ENCODE measurements at places on chromosomes 4 and X. TPM values are rescaled to one million over a fixed set of nuclear protein-coding genes. Genes with fewer than 3 reads are reported as not detected.

GRCh38 chr4:81470456-81471297, 1.0 kb downstream of the RASGEF1B start:
- H3K27me3 ChIP-seq, result no peaks in the 10 kb centered on the region
- peaks cover 36% of the 10 kb centered on the region for H3K36me3 ChIP-seq
- peak overlapping the region; percentile 80 for H3K27ac ChIP-seq
- DNase-seq, result peak; percentile 33

Gene ANAPC4
- 24.0 TPM for total RNA-seq

Gene FAM114A1
- total RNA-seq, result 18.5 TPM

- H3K4me3 ChIP-seq, result no peak overlapping the region
- no peak overlapping the region for H3K27ac ChIP-seq
- H3K36me3 ChIP-seq, result no peaks in the 10 kb centered on the region
- H3K27me3 ChIP-seq, result no peaks in the 10 kb centered on the region
- DNase-seq, result no peak
- no peaks in the 10 kb centered on the region for H3K4me1 ChIP-seq
Observed at GRCh38 chr4:127660284-127660885, 27.6 kb downstream of the INTU start.

- no peak overlapping the region for H3K4me3 ChIP-seq
- no peak overlapping the region for H3K27ac ChIP-seq
- H3K36me3 ChIP-seq, result no peaks in the 10 kb centered on the region
- DNase-seq, result no peak
- no peaks in the 10 kb centered on the region for H3K27me3 ChIP-seq
- H3K4me1 ChIP-seq, result peaks cover 53% of the 10 kb centered on the region
Observed at GRCh38 chrX:40470830-40471429, 109.8 kb upstream of the ATP6AP2 start.

- no peak overlapping the region for H3K27ac ChIP-seq
- H3K27me3 ChIP-seq, result no peaks in the 10 kb centered on the region
- H3K4me3 ChIP-seq, result no peak overlapping the region
- peaks cover 10% of the 10 kb centered on the region for H3K4me1 ChIP-seq
- no peak for DNase-seq
Observed at GRCh38 chr4:74152836-74153235, 5.1 kb upstream of the MTHFD2L start.

- DNase-seq, result no peak
- no peaks in the 10 kb centered on the region for H3K27me3 ChIP-seq
- no peak overlapping the region for H3K4me3 ChIP-seq
- H3K27ac ChIP-seq, result no peak overlapping the region
- no peaks in the 10 kb centered on the region for H3K36me3 ChIP-seq
Observed at GRCh38 chr4:146927695-146928094, 18.0 kb downstream of the TTC29 start.

GRCh38 chr4:26751004-26751403, 109.6 kb upstream of the STIM2 start:
- H3K27me3 ChIP-seq, result no peaks in the 10 kb centered on the region
- no peak overlapping the region for H3K27ac ChIP-seq
- DNase-seq, result no peak
- H3K4me3 ChIP-seq, result no peak overlapping the region
- H3K36me3 ChIP-seq, result no peaks in the 10 kb centered on the region

Gene TLR2
- 7.0 TPM for total RNA-seq

GRCh38 chr4:7684294-7684693, 249.6 kb upstream of the PSAPL1 start:
- no peaks in the 10 kb centered on the region for H3K36me3 ChIP-seq
- peaks cover 52% of the 10 kb centered on the region for H3K27me3 ChIP-seq
- no peak overlapping the region for H3K27ac ChIP-seq
- DNase-seq, result no peak
- no peak overlapping the region for H3K4me3 ChIP-seq

Gene TMEM131L
- total RNA-seq, result 8.8 TPM

DNA sequence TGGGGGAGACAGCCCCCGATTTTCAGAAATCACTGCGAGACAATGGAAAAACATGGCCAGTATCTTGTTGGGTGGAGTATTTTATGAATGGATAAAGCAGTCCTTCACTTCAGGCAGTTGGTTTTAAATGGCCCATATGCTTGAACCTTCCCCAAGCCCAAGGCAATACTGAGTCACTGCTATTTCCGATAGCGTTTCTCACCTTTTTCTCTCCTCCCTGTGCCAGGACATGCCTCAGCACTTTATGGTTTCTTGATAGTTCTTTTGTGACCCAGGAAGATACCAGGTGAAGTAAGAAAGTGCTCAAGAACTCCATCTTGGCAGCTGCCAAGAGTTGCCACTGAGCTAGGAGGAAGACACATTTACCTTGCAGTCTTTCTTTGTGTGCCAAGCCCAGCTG, 26.8 kb upstream of the ESX1 start:
- DNase-seq, result no peak
- no peak overlapping the region for H3K4me3 ChIP-seq
- no peak overlapping the region for H3K27ac ChIP-seq
- no peaks in the 10 kb centered on the region for H3K4me1 ChIP-seq
- peaks cover 17% of the 10 kb centered on the region for H3K27me3 ChIP-seq

DNA sequence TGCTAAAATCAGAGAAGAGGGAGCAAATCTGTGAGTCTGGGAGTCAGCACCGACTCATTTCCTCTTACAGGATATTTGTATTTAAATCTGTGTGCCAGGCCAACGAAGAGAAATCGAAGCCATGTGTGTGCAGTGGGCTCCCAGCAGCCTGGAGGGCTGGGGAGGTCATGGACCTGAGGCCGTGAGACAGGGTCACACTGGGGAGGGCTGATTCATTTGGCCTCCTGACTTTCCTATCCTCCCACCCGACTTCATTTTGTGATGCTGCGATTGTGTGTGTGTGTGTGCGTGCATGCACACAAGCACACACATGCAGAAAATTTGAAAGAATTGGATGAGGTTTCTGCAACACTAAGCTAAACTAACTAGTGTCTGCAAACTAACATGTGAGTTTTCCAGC, 48.7 kb upstream of the STX18 start:
- H3K36me3 ChIP-seq, result no peaks in the 10 kb centered on the region
- no peak for DNase-seq
- peaks cover 4% of the 10 kb centered on the region for H3K4me1 ChIP-seq
- no peaks in the 10 kb centered on the region for H3K27me3 ChIP-seq
- no peak overlapping the region for H3K4me3 ChIP-seq

Gene GPRASP3
- 4.9 TPM for total RNA-seq

Gene CSAG2
- not detected for total RNA-seq

Gene RAB9B
- 1.5 TPM for total RNA-seq

- H3K27ac ChIP-seq, result no peak overlapping the region
- no peaks in the 10 kb centered on the region for H3K27me3 ChIP-seq
- no peaks in the 10 kb centered on the region for H3K36me3 ChIP-seq
- H3K4me1 ChIP-seq, result no peaks in the 10 kb centered on the region
Observed at GRCh38 chr4:102169345-102169744, 175.9 kb downstream of the SLC39A8 start.

Gene FAAH2
- total RNA-seq, result 10.3 TPM

DNA sequence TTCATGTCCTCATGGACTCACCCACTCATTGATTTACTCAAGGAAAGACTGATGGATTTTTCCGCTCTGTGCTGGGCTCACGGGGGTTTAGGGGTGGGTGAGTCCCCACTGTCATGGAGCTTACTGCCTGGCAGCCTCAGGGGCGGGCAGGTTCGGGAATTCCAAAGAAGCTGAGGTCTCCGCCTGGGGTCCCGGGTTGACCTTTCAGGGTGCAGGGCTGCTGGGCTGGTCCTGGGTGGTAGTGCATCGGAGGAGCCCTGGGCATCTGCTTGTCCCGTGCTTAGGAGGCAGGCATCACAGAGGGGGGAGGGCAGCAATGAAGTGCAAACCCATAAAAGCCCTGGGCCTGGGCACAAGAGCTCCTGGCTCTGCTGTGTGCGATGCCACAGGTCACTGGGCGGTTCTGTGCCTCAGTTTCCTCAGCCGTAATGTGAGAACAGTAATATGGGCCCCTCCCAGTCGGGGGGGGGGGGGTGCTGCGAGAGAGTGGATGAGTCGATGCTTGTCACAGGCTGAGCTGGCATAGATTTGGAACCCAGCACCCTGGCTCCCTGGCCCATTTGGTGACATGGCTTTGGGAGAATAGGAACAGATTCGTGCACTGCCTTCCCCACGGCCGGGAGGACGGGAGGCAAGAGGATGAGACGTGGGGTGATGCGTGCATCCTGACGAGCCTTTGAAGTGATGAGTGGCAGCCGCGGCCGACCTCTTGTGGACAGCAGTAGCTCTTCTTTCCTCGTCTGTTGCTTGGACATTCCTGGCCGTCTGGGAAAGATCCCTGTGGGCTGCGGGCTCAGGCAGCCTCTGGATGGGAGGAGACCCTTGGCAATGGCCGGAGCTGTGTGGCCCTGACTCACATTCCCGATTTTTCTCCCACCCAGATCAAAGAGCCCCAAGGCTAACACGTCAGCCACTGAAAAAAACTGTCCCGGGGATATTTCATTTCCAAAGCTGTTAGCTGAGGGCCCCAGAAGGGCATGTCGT, 42.0 kb downstream of the PSAPL1 start:
- DNase-seq, result no peak
- peaks cover 74% of the 10 kb centered on the region for H3K27me3 ChIP-seq
- no peak overlapping the region for H3K27ac ChIP-seq

DNA sequence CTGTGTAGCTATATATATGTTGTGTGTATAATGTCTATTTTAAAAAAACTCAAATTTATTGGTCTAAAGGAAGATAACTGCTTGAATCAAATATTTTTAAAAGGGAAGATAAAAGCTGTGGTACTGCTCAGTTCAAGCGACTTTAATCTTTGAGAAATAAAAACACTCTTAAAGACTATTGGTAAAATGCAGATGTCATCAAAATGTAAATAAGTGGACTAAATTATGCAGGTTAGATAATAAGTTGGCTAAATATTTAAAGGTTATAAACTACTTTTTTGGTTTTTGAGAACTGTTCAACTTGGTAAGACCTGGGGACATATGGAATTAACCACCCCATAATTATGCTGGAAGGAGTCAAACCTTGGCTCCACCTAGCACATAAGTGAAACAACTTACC, 144.7 kb upstream of the ITM2A start:
- H3K4me1 ChIP-seq, result no peaks in the 10 kb centered on the region
- DNase-seq, result no peak
- H3K27me3 ChIP-seq, result no peaks in the 10 kb centered on the region
- H3K4me3 ChIP-seq, result no peak overlapping the region

Gene DCX
- not detected for total RNA-seq

Gene RPA4
- 1.4 TPM for total RNA-seq

DNA sequence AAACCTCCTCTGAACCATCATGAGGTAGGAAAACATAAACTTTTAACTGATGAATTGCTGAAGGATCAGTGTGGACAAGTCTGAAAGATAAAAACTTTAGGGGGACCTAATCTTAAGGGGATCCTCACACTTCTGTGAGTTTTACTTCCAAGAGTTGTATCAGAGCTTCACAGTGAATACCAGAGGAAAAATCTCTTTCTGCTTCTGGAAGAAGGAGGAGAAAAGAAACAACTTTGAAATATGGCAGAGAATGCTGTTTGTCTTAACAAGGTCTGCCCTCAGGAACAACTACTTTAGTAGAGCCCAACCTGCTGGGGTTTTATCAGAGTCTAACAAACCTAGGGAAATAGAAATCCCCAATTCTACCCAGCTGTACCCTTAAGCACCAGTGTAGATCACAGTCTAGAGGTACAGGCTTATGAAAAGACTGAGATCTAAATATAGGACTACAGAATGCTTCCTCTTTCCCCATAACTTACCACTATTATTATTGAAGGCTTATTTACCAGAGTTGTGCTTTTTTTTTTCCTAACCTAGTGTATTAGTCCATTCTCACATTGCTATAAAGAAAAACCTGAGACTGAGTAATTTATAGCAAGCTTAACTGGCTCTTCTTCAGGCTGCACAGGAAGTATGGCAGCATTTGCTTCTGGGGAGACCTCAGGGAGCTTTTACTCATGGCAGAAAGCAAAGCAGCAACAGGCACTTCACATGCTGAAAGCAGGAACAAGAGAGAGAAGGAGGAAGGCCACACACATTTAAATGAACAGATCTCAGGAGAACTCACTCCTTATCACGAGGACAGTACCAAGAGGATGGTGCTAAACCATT, 167.9 kb downstream of the CAMK2D start:
- H3K4me3 ChIP-seq, result no peak overlapping the region
- no peaks in the 10 kb centered on the region for H3K4me1 ChIP-seq
- no peak overlapping the region for H3K27ac ChIP-seq
- H3K27me3 ChIP-seq, result no peaks in the 10 kb centered on the region
- DNase-seq, result no peak
- no peaks in the 10 kb centered on the region for H3K36me3 ChIP-seq

Gene KLF8
- 0.83 TPM for total RNA-seq

- no peaks in the 10 kb centered on the region for H3K27me3 ChIP-seq
- no peaks in the 10 kb centered on the region for H3K4me1 ChIP-seq
- no peak overlapping the region for H3K4me3 ChIP-seq
Observed at GRCh38 chr4:154277172-154277571, 214.4 kb downstream of the DCHS2 start.

DNA sequence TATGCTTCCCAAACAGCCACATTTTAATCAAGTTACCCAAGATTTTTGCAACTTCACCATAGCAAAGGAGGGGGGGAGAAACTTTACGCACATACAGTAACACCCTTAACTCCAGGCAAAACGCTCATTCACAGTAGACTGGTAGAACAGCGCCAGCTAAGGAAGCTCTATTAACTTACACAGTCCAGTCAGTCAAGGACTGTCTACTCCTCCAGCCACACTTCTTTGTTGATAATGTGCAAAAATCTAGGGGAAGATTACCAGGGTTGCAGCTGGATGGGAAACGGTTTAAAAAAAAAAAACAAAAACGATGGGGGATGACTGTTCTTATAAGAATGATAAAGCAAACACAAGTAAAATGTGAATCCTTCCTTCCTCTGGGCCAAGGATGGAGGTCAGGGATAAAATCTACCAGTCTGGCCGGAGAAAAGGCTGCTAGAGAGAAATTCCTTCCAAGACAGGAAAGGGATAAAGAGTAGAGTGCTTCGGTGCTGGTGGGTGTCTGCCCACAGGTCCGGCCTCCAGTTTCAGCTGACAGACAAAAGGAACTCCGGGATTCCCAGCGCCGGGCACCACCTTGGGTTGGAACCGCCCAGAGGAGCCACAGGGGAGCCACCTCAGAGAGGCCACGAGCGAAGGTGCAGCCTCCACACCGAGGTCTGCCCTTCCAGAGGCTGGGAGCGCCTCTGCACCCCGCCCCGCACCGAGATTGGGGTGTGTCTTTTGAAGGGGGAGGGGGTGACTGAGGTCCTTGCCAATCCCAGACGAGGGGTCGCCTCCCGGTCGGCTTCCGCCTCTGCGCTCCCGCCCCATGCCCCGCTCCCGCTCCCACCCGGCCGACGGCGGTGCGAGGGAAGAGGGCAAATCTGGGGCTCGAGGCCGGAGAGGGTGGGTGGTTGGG, 811 bp downstream of the ANKRD50 start:
- H3K36me3 ChIP-seq, result peaks cover 7% of the 10 kb centered on the region
- H3K4me3 ChIP-seq, result no peak overlapping the region
- H3K4me1 ChIP-seq, result no peaks in the 10 kb centered on the region
- peak; percentile 77 for DNase-seq
- H3K27ac ChIP-seq, result peak overlapping the region; percentile 97
- H3K27me3 ChIP-seq, result no peaks in the 10 kb centered on the region

GRCh38 chr4:131339137-131339536, 1810.0 kb upstream of the PCDH10 start:
- no peaks in the 10 kb centered on the region for H3K36me3 ChIP-seq
- no peaks in the 10 kb centered on the region for H3K4me1 ChIP-seq
- H3K4me3 ChIP-seq, result no peak overlapping the region
- no peak for DNase-seq

Measured in Calu3 (cell line).